Endothelial cell of umbilical vein (primary cell): ENCODE measurements at places on chromosomes 11 and 22. TPM values are rescaled to one million over a fixed set of nuclear protein-coding genes. Genes with fewer than 3 reads are reported as not detected.

Gene TRIM66
- total RNA-seq: 8.6 and 11.7 TPM in 2 replicates

DNA sequence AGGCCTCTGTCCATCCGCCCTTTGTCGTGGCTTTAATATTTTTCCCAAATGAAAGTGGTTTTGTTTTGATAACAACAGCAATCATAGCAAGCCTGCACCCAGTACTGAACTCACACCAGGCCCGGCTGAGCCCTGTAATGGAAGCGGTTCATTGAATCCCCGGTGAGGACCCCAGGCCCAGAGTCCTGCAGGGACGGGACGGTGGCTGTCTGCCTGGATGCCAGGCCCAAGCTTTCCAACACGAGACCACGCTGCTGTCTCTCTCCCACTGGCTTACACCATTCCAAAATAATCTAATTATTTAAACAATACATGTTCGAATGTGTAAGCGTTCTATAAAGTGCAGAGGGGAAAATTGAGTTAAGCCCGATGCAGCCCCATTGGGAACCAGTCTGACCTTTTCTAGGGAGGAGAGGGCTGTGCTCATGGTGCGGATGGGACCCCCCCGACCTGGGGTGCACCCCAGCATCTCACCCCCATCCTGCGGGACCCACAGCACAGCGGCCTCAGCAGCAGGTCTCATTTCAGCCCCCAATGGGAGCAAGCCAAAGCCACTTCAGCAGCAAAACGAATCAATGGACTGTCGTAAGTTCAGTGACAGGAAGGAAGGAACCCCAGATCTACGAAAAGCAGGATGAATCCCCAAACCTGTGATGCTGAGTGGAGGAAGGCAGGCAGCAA is 1046.9 kb downstream of the BRD1 start:
- no peak for DNase-seq

DNA sequence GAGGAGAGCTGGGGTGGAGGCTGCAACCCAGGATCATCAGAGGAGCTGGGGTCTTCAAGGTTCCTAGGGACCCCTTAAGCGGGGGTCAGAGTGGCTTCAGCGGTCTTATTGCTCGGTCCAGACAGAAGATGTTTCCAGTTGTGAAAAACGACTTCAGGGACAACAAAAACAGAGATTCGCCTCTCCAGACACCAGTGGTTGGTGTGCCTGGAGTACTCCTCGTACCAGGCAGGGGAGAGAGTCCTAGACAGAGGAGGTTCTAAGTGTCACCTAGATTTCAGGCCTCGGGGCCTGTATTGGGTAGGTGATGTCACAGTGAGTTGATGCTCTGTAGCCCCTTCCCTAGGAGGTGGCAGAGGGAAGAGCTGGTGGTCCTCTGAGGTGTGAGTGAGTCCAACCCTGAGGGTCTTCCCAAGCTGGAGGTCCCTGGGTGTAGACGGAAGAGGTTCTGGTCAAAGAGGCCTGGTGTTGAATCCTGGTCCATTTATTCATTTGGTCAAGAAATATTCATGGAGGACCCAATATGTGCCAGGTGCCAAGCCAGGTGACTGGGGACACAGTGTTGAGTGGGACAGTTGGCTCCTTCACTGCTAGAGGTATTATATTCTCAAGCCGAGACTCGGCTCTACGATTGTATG is 4.4 kb upstream of the IGLL5 start:
- no peak for DNase-seq

- DNase-seq: peak; percentile 64
Observed at GRCh38 chr11:120389693-120390584, 53.7 kb downstream of the ARHGEF12 start.

Gene OR4X1
- not detected in 2 replicates for total RNA-seq

Gene ATM
- 49.7 and 52.1 TPM in 2 replicates for total RNA-seq

GRCh38 chr11:27231530-27231929 is 131.5 kb downstream of the CCDC34 start:
- no peak for DNase-seq

DNA sequence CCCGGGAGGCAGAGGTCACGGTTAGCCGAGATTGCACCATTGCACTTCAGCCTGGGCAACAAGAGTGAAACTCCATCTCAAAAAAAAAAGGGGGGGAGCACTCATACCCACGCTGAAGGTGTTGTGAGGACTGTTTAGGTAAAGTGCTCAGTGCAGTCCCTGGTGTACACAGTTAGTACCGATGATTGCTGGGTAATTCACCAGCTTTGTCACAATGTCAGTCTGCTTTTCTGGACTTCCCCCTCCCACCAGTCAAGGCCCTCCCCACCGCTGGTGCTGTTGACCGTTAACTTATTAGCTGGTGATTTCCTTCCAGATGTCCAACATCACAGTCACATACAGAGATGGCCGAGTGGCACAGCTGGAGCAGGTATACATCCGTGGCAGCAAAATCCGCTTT is 11.9 kb downstream of the SNRPD3 start:
- DNase-seq: no peak

DNA sequence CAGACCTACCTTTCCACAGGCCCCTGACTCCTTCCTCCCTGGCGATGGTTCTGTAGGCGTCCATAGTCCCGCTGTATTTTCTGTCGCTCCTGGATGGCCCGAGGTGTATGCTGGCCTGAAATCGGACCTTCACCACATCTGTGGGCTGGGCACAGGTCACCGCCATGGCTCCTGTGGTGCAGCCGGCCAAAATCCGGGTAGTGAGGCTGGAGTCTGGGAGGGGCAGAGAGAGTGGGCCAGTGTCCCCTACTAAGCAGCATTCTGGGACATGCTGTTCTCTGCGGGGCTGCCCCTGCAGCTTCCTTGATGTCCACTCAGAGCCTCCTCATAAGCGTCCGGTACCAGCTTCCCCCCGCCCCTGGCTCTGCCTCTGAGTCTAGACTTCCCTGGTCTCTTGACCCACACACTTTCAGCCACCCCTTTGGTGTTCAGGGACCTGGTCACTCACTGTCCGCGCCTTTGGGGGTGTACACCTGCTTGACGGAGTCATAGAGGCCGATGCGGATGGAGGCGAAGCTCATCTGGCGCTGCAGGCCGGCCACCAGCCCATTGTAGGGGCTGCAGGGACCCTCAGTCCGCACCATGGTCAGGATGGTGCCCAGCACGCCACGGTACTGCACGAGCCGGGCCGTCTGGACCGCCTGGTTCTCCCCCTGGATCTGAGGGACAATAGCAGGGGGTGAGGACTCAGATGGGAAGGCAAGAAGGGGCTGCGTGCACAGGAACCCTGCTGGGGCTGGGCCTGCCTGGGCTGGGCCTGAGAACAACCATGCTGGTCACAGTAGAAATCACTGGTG is 3.0 kb downstream of the UCP3 start:
- DNase-seq: no peak

Gene CD3D
- not detected in 2 replicates for total RNA-seq

Gene MYEOV
- total RNA-seq: 7.0 and 14.4 TPM in 2 replicates

Gene RHOG
- total RNA-seq: 59.6 and 69.0 TPM in 2 replicates

GRCh38 chr22:31343235-31344191 is 2.6 kb downstream of the PATZ1 start:
- peak; percentile 46 for DNase-seq

Gene OR4A16
- total RNA-seq: not detected in 2 replicates

DNA sequence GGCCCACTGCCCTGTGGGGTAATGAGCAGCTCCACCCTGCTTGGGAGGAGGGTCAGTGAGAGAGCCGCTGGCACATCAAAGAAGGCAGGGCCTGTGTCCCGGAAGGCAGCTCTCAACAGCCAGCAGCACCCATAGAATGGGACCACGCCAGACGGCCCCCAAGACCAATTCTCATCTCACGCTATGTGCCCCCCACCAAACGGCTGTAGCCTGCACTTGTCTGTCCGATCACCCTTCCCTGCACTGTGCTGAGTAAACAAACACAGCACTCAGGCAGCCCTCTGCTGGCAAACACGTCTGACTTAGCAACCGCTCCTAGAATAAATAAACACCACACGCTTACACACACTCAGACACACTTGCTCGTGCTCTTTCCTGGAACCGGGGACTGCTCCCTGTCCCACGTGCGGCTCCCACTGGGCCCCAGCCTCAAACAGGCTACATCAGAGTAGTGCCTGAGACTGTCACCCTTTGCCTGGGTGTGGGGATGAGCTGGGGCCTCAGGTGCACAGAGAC is 53.2 kb upstream of the CDON start:
- DNase-seq: peak; percentile 94

Gene ESAM
- 273 and 303 TPM in 2 replicates for total RNA-seq

Gene OR8D4
- total RNA-seq: not detected in 2 replicates

- no peak for DNase-seq
Observed at GRCh38 chr11:68828957-68829356, 12.8 kb downstream of the CPT1A start.

Gene GRIA4
- total RNA-seq: not detected in 2 replicates

DNA sequence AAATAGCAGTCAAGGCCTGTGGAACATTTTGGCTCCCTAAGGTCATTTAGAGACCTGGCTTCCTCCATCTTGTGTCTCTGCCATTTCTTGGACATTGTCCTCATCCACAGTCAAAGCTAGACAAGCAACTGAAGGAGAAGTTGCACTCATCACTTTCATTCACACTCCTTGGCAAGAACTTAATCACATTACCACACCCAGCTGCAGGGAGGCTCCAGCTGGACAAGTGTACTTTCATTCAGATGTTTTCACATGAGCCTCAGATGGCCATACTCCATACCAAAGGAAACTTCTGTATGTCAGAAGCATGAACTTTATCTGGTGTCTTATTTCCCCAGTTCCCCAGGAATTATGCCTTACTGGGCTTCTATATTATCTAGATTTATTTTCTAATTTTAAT is 537.4 kb downstream of the TMEM135 start:
- no peak for DNase-seq

DNA sequence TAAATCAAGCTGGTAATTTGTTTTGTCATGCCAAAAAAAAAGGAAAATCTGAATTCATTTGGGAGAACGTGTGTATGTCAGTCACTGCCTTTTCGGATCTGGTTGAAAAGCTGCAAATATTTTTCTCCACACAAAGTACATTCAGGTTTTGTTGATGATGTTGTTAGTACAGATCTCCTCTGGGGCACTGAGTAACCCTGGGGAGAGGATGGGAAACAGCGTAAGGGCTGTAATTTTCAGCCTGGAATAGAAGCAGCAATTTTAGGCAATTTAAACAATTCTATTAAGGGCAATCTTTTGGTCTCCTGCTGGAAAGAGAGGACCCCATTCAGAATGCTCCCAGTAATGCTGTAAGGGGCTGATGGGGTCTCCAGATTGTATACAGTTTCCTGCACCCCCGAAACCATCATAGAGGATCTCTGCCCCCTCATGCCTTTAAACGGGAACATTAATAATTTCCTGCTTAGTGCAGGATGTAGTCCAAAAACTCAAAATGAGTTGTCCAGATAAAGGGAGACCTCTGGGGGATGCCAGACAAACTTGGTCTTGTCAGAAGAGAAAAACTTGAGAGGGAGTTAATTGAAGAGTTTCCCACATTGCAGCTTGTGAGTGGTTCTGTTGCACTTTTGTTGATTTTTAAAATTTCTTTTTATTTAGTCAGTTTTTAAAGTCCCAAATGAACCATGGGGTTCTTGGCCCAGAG is 132.3 kb downstream of the COMMD9 start:
- no peak for DNase-seq

GRCh38 chr11:33829430-33830141 is 55.3 kb upstream of the FBXO3 start:
- peak; percentile 76 for DNase-seq

- no peak for DNase-seq
Observed at GRCh38 chr11:134098566-134099184, 29.8 kb downstream of the JAM3 start.

- DNase-seq: no peak
Observed at GRCh38 chr11:67504950-67505581, at the start of gene PITPNM1. Gene PITPNM1, minus strand, starts transcription at chr11:67505363. Its CDS starts 1,183 bp downstream, at chr11:67504180.

Gene PLAAT4
- total RNA-seq: 0.95 TPM in 1 of 2 replicates, not detected in the other

Gene CTSC
- total RNA-seq: 130 and 226 TPM in 2 replicates

DNA sequence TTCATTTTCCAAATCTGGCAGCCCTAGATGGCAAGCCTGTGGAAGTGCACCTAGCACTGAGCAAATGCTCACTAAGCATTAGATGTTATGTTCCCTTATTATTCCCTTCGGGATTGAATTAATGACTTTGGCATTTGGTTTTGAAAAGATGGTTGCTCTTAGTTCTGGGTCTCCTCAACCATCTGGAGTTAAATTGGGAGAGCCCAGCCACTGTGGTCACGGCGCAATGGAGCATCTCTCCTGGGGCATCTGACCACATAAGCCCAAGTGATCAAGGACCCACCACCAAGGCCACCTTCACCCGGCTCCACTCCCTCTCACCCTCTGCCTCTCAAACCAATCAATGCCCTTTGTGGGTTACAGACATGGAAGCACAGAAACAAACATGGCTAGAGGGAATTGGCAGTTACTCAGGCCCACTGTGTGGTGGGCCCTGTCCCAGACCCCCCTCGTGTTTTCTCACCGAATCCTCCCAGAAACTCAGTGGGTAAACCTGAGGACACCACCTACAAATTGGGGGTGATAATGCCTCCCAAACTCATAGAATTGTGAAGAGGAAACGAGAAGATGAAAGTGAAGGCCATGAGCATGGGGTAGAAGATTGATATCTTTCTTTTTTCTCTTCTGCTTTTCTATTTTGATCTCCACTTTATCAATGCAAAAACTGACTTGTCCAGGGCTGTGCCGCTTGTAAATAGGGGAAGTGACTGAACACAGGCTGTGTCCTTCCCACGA is 52.2 kb downstream of the IRAG1 start:
- no peak for DNase-seq

- DNase-seq: no peak
Observed at GRCh38 chr11:44875037-44875436, 75.6 kb downstream of the TP53I11 start.

Gene RBM7
- 31.3 and 38.4 TPM in 2 replicates for total RNA-seq

DNA sequence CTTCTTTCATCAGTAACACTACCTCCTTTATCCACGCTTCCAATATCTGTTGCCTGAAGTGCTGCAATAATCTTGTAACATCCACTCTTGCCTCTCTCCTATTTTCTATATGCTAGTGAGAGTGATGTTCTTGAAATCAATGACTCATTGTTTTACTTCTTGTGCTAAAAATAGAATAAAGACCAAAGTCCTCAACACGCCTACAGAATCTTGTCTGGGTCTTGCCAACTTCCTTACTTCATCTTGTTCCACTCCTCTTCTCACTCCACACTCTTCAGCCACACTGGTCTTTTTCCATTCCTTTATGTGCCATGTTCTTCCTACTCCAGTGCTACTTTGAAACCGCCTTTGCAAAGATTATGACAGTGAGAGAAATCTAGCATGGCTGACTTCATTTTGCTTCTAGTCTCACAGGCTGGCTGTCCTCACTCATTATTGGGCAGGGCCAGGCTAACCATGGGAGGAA is 136.4 kb downstream of the CCDC81 start:
- DNase-seq: peak; percentile 61

DNA sequence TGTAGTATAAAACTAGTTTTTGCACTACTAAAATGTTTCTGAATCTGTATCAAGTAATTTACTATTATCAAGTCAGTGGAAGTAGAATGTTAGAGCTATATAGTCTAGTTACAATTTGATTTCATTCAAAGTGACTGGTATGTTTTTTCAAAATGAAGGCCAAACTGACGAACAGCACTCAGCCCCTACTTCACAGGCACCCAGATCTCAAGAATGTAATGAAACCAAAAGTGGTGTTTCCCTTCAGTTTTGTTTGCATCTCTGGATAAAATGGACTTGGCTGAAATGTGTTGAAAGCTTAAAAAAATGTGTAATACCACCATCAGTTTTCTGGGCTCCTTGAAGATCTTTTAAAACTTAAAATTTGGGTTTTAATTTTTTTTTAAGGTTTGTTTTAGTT is 46.4 kb downstream of the QSER1 start:
- DNase-seq: no peak
